T47D (cell line): ENCODE measurements at places on chromosomes 7 and 10.

- DNase-seq, result no peak
Observed at GRCh38 chr10:86668297-86669165, at the start of gene LDB3. Gene LDB3, plus strand, starts transcription at chr10:86668511. Its CDS starts 181 bp downstream, at chr10:86668692.

DNA sequence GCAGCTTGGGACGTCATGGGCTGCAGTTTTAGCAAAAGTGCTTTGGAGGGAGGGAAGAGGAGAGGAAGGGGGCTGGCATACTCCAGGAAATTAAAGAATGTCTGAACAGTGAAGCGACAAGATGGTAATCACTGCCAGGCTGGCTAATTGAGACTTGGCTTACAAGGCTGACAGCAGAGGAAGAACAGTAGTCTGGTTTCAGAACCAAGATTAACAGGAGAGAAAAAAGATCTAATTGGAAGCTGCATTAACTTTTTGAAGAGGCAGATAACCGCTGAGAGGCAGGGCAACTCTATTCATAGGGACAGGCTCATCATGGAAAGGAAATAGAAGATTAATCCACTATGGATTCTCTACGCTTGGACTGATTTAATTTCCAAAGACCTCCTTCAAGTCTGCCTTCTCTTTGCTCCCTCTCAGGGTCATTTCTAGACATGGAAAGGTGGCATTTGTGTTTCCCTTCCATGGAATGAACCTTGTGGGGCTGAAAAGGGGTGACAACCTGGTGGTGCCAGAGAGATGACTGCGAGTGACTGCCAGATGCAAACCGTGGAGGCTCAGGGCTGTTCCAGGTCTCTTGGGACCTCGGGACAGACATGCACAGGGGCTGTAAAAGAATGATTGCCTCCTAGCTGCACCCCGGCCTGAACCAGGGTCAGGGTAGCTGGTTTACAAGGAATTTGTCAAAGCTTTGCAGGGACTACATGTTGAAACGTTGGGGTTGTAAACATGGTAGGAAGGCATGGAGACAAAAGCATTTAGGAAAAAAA, 210.2 kb upstream of the NPY start:
- no peak for DNase-seq

GRCh38 chr7:110889335-110889734, 201.6 kb upstream of the LRRN3 start:
- no peak for DNase-seq

DNA sequence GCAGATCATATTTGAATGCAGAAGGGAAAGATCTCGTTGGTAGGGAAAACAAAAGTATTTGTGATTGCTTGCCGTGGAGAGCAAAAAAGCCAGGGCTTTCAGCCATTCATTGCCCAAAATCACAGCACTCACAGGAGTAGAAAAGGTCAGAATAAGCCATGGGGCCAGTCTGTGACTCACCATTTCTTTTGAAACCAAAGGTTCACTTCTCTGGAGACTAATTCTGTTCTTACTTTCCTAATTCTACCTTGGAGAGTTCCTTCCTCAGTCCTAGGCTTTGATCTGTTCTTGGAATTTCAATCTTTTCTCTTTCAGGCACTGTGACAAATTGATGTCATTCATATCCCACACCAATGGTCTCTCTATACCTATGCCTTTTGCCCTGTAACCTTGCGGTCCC, 54.1 kb upstream of the FAM180A start:
- no peak for DNase-seq

GRCh38 chr7:135330088-135330487, 96.5 kb downstream of the STRA8 start:
- DNase-seq, result no peak

GRCh38 chr7:79968077-79968648, 166.5 kb upstream of the GNAI1 start:
- no peak for DNase-seq

GRCh38 chr7:93119191-93119905, 1.6 kb upstream of the SAMD9 start:
- no peak for DNase-seq

DNA sequence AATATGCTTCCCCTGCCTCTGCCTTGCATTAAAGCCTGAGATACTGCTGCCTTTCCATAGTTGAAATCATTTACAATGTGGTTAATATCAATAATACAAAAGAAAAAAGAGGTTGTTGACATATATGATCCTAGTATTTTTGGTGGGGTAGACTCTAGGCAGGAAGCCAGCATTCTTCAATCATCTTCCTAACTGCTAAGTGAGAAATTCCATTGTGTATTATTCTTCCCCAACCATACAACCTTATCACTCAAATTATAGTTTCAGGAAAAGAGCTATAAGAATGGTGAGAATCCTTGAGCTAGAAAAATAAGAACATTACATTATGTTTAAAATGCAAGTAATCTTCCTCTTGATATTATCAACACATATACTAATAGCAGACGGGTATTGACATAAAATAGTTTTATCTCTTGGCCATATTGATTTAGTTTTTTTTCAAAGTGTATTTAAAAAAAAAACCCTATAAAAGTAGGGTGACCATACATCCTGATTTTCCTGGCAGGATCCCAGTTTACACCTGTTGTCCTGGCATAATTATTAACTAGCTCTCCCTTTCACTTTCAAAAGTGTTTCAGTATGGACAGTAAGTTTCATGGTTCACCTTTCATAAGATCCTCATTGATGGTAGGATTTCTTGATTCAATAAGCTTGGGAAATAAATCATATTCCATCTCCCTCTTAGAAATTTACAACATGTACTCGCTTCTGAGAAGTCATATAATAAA, 33.4 kb upstream of the WASL start:
- DNase-seq, result no peak

GRCh38 chr10:130570074-130570473, 433.9 kb downstream of the GLRX3 start:
- DNase-seq, result peak; percentile 0

GRCh38 chr7:110205899-110206298, 885.0 kb upstream of the LRRN3 start:
- peak; percentile 5 for DNase-seq

- DNase-seq, result no peak
Observed at GRCh38 chr10:98038288-98038687, 7.9 kb upstream of the CRTAC1 start.
